ENCODE measurements at places on chromosomes 4 and X. TPM values are rescaled to one million over a fixed set of nuclear protein-coding genes. Genes with fewer than 3 reads are reported as not detected.

SERPINA7 gene
- total RNA-seq: not detected

PIGA gene
- 13.2 TPM for total RNA-seq

SORCS2 gene
- total RNA-seq: 11.1 TPM

JCHAIN gene
- 6.4 TPM for total RNA-seq

CTAG1A gene
- total RNA-seq: not detected

IRF2 gene
- total RNA-seq: 52.6 TPM

ELOVL6 gene
- total RNA-seq: 10.5 TPM

RRAGB gene
- total RNA-seq: 25.6 TPM

CFI gene
- 25.5 TPM for total RNA-seq

IL2 gene
- not detected for total RNA-seq

L1CAM gene
- total RNA-seq: 0.52 TPM

CXCL1 gene
- total RNA-seq: 9.4 TPM

Data from articular chondrocyte of knee joint (primary cell).